Mammary epithelial cell (primary cell): ENCODE measurements at places on chromosomes 3 and 15. TPM values are rescaled to one million over a fixed set of nuclear protein-coding genes. Genes with fewer than 3 reads are reported as not detected.

The TMEM62 gene
- 12.7 and 13.3 TPM in 2 replicates for total RNA-seq

The SHC4 gene
- total RNA-seq, result 23.8 TPM

The CSPG5 gene
- total RNA-seq, result 0.99 and 2.1 TPM in 2 replicates

The ARID3B gene
- 7.0 TPM for total RNA-seq

The ARPIN gene
- total RNA-seq, result 7.5 and 15.9 TPM in 2 replicates

The GRK7 gene
- total RNA-seq, result not detected in 2 replicates

The ALDH1A3 gene
- 284 TPM for total RNA-seq

The GP9 gene
- total RNA-seq, result not detected

The SNAP23 gene
- total RNA-seq, result 40.0 TPM

The GOLGA6B gene
- total RNA-seq, result not detected in 2 replicates

The CD200R1 gene
- not detected in 2 replicates for total RNA-seq

The FEZF2 gene
- not detected in 2 replicates for total RNA-seq

The NAA80 gene
- 15.0 and 20.9 TPM in 2 replicates for total RNA-seq

The MCF2L2 gene
- total RNA-seq, result 2.0 and 3.6 TPM in 2 replicates

The ST3GAL6 gene
- 7.0 TPM for total RNA-seq

The RLBP1 gene
- not detected in 2 replicates for total RNA-seq

The TMEM89 gene
- total RNA-seq, result 0.72 and 0.82 TPM in 2 replicates
